Panc1 (cell line): ENCODE measurements at places on chromosomes 5 and 9.

DNA sequence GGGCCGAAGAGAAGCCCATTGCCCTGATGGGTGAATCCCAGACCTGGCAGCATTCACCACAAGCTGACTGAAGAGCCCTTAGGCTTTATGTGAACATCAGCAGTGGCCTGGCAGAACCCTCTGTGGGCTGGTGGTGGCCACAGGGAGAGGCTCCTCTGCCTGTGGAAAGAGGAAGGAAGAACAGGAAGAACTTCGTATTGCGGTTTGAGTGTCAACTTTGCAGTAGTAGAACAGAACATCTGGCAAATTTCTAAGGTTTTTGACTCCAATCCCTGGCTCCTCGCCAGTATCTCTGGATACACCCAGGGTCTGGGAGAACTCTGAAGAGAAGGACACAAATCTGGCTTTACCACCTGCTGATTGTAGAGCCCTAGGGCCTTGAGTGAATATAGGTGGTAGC lies 356.4 kb upstream of the GRAMD2B start:
- no peak for DNase-seq
- H3K27ac ChIP-seq = no peak overlapping the region
- no peaks in the 10 kb centered on the region for H3K27me3 ChIP-seq

DNA sequence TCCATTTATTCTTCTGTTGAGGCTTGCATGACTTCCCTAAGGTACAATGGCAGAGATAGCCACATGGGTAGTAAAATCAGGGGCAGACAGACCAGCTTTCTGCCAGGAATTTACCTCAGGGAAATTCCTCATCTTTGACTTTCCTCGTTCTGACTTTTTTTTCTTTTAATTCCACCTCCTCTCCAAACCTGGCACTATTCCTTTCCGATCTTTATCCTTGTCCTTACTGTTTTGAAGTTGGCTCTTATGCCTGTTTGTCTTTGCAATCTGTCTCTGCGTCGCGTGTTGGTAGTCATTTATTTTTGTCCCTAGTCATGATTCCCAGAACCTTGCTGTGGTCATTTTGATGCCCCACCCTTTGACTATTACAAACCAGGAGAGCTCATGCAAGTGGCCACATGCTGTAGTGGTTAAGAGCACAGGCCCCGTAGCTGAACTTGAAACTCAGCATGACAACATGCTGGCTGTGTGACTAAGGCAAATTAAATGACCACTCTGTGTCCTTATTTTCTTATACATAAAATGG lies 19.0 kb downstream of the TMC1 start:
- DNase-seq = no peak
- no peaks in the 10 kb centered on the region for H3K36me3 ChIP-seq
- no peaks in the 10 kb centered on the region for H3K27me3 ChIP-seq

- no peak overlapping the region for H3K4me3 ChIP-seq
- no peak overlapping the region for H3K27ac ChIP-seq
- no peaks in the 10 kb centered on the region for H3K27me3 ChIP-seq
- H3K36me3 ChIP-seq = no peaks in the 10 kb centered on the region
- no peaks in the 10 kb centered on the region; the same call in 1 of the 2 replicates for H3K4me1 ChIP-seq
Observed at GRCh38 chr9:134591082-134591571, 50.5 kb upstream of the COL5A1 start.

DNA sequence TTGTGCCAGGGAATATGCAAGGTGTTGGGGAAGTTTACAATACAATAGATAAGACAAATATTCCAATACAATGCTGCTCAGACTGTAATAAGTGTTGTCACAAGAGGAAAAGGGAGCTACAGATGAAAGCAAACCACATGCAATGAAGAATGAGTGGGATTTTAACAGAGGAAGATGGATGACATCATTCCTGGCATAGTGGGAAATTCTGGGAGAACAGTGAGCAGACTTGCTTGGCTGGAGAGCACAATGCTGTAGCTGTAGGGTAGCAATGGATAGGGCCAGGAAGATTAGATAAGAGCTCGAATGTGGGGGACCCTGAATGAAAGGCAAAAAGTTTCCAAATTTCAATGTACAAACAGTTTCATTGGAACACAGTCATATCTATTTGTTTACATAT lies 9.5 kb upstream of the DPYSL3 start:
- H3K27ac ChIP-seq = no peak overlapping the region
- no peaks in the 10 kb centered on the region; the same call in 1 of the 2 replicates for H3K36me3 ChIP-seq
- H3K4me3 ChIP-seq = no peak overlapping the region
- H3K27me3 ChIP-seq = no peaks in the 10 kb centered on the region

DNA sequence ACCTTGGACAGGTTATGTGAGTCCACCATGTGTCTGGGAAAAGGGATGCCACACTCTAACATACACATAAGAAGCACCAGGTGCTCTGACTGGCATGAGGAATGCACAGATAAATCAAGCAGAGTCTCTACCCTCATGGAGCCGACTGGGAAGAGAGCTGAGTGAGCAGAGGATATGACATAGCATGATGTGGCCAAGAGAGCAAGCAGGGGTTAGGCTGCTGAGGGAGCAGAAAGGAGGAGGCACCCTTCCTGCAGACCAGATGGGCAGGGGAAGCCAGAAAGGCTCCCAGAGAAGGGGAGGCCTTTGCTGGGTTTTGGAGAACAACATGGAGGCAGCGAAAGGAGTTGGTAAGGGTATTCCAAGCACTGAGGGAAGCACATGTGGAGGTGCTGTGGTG lies 223.1 kb downstream of the GNA14 start:
- H3K27me3 ChIP-seq = no peaks in the 10 kb centered on the region
- DNase-seq = no peak

GRCh38 chr5:131944702-131945550 lies 537 bp downstream of the MEIKIN start:
- no peak overlapping the region for H3K27ac ChIP-seq
- H3K4me3 ChIP-seq = no peak overlapping the region
- H3K27me3 ChIP-seq = peaks cover 6% of the 10 kb centered on the region; the same call in 1 of the 2 replicates
- no peak for DNase-seq
- H3K4me1 ChIP-seq = no peaks in the 10 kb centered on the region
- no peaks in the 10 kb centered on the region for H3K36me3 ChIP-seq

DNA sequence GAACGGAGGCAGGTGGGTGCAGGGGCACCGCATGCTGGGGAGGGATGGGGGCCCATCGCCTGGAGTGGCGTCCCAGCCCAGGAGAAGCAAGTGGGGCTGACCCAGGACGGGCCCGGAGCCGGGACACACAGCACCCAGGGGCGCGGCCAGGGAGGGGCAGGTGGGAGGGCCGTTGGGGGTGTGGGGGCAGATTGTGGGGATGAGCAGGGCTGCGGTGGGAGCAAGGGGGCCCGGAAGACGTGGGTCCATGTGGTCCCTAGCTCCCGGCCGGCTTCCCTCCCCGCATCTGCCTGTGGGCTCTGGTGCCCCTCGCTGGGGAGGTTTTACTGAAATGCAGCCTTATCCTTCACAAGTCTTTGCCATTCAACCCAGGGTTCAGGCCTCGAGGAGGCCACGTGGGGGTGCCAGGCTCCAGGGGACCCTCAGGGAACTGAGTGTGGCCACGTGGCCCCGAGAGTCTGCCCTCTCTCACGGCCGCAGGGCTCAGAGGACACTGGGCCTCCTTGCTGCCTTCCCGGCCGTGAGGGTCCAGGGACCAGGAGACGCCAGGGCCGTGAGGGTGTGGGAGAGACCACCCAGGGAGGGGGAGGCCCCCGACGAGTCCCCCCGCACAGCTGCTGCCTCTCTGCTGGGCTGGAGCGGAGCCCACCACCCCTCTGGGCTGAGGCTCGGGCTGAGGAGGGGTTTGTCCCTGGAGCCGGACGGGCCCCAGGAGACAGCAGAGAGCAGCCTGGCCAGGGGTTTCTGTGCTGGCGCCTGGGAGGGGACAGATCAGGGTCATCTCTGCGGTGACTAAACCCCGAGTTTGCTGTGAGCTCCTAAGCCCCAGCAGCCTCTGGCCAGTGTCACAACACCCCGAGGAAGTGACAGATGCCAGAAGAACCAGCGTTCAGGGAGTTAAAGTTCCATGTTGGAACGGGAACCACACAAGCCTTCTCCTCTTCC lies 35.2 kb downstream of the SLC9A3 start:
- H3K4me1 ChIP-seq = no peaks in the 10 kb centered on the region
- no peak overlapping the region for H3K27ac ChIP-seq
- no peaks in the 10 kb centered on the region for H3K27me3 ChIP-seq
- DNase-seq = no peak

GRCh38 chr5:72206160-72206559 lies 98.9 kb downstream of the MAP1B start:
- DNase-seq = no peak
- no peak overlapping the region for H3K27ac ChIP-seq
- H3K4me1 ChIP-seq = no peaks in the 10 kb centered on the region
- H3K4me3 ChIP-seq = no peak overlapping the region
- peaks cover 6% of the 10 kb centered on the region; the same call in 1 of the 2 replicates for H3K36me3 ChIP-seq
- no peaks in the 10 kb centered on the region for H3K27me3 ChIP-seq

GRCh38 chr9:108864446-108864845 lies 2.4 kb downstream of the ACTL7A start:
- H3K4me3 ChIP-seq = no peak overlapping the region
- H3K27ac ChIP-seq = no peak overlapping the region
- no peaks in the 10 kb centered on the region for H3K27me3 ChIP-seq
- H3K4me1 ChIP-seq = no peaks in the 10 kb centered on the region

DNA sequence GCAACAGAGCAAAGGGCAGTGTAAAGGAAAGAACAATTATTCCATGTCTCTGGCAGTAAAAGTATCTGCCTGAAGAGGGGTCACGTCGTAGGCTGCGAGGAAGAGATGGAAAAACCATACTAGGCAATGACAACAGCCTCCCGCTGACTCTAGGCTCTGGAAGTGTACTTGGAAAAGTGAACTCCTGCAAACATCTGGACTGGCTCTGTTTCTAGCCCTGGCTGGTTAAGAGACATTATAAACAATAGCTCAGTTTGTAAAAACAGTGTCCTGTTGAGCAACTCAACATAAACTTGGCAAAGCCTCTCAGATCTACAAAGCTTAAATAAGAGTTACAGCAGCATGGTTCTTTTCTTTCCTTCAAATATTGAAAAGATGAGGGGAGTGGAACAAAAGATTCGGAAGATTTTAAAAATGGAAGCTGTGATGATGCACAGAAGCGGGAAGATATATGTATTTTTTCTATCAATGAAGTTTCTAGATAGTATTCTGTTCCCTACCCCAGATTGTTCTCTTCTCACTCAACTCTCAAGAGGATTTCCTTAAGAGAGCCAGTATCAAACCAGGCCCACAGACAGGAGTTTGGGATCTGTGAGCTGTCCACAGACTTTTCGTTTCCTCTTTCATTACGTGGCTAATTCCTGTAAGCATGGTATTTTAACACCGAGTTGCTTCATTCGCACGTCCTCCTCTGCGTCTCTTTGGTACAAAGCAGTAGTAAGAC lies 79.4 kb downstream of the SPTLC1 start:
- no peak overlapping the region for H3K4me3 ChIP-seq
- no peaks in the 10 kb centered on the region for H3K27me3 ChIP-seq
- H3K36me3 ChIP-seq = peaks cover 8% of the 10 kb centered on the region; the same call in 1 of the 2 replicates
- H3K4me1 ChIP-seq = no peaks in the 10 kb centered on the region
- no peak for DNase-seq

GRCh38 chr5:148923023-148923422 lies 96.6 kb downstream of the ADRB2 start:
- H3K36me3 ChIP-seq = no peaks in the 10 kb centered on the region; the same call in 1 of the 2 replicates
- H3K27me3 ChIP-seq = no peaks in the 10 kb centered on the region
- no peak overlapping the region for H3K4me3 ChIP-seq
- DNase-seq = no peak
- no peaks in the 10 kb centered on the region for H3K4me1 ChIP-seq

- H3K4me1 ChIP-seq = no peaks in the 10 kb centered on the region
- no peak overlapping the region for H3K27ac ChIP-seq
- H3K27me3 ChIP-seq = no peaks in the 10 kb centered on the region
Observed at GRCh38 chr9:3856592-3856991, 330.8 kb upstream of the RFX3 start.

DNA sequence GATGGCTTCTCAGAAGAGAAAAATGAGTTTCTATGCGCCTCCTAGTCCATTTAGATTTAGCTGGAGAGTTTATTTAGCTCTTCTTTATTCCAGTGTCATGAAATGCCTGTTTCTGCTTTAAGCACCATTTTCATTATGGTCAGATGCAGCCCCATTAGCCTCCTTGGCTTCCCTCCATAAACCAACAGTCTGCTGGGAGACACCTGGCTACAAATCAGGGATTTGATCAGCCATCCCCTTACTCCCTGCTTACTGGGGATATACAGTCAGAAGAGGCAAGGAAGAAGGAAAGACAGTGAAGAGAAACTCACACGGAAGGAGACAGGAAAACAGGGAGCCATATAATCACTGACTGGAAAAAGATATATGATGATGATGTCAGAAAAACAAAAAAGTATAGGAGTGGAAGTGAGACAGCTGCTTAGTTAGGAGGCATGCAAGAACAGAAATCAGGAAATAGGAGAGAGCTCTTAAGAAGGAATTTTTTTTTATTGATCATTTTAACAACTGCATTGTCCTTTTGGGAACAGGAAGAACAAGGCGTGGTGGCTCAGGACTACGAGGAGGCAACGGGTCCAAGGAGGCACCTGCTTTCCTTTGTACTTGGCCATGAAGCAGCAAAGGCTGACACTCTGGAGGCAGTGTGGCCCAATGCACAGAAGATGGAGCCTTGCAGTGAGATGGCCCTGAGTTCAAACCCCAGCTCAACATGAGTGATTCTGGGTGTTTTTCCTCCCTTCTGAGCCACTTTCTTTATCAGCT lies 56.1 kb downstream of the MED27 start:
- H3K4me1 ChIP-seq = peaks cover 29% of the 10 kb centered on the region
- H3K4me3 ChIP-seq = no peak overlapping the region
- DNase-seq = no peak
- H3K27me3 ChIP-seq = no peaks in the 10 kb centered on the region
- no peaks in the 10 kb centered on the region for H3K36me3 ChIP-seq

DNA sequence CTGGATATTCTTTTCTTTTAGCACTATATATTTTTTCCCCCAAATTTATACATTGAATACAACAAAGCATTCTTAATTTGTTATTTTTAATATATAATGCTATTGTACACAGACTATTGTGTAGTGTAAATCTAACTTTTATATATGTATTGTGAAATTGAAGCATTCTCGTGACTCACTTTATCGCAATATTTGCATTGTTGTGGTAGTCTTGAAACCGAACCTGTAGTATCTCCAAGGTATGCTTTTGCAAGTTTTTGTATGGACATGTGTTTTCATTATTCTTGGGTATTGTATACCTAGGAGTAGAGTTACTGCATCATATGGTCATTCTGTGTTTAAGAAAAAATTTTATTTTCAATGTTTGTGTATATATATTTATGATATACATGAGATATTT lies 49.6 kb downstream of the NSD1 start:
- H3K4me3 ChIP-seq = no peak overlapping the region
- DNase-seq = no peak
- no peaks in the 10 kb centered on the region for H3K36me3 ChIP-seq
- no peaks in the 10 kb centered on the region for H3K4me1 ChIP-seq

DNA sequence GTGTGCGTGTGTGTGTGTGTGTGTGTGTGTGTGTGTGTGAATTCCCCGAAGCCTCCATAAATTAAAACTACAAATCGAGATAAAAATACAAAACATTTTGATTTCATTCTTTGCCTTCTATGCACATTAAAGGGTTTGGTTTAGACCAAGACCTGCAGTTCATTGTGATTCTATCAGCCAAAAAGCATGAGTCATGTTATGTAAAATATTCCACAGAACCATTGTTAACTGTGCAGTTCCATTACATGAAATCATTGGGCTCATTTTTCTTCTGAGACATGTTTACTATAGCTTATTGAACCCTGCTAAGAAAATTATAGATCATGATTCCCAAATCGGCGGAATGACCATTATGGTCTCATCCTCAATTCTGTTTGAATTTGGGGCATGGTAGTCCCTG lies 11.7 kb downstream of the CAVIN4 start:
- H3K27ac ChIP-seq = no peak overlapping the region
- no peak overlapping the region for H3K4me3 ChIP-seq
- no peaks in the 10 kb centered on the region for H3K36me3 ChIP-seq
- H3K27me3 ChIP-seq = no peaks in the 10 kb centered on the region
- H3K4me1 ChIP-seq = no peaks in the 10 kb centered on the region
- no peak for DNase-seq
